Heart right ventricle (tissue), 16 donors: ENCODE measurements at places on chromosomes 4 and X. TPM values are rescaled to one million over a fixed set of nuclear protein-coding genes. Genes with fewer than 3 reads are reported as not detected.

DNA sequence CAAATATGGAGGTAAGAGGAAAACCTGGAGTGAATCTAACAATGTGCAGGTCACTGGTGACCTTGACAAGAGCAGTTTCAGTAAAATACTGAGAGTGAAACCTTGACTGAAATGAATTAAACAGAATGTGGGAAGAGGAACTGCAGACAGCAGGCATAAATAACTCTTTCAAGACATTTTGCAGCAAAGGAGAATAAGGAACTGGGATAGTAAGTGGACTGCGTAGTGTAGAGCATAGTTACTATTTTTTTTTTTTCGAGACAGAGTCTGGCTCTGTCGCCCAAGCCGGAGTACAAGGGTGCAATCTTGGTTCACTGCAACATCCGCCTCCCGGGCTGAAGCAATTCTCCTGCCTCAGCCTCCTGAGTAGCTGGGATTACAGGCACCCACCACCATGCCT lies 24.0 kb downstream of the RBMX start:
- no peaks in the 10 kb centered on the region for H3K4me1 ChIP-seq
- no peak for DNase-seq
- H3K27me3 ChIP-seq = no peaks in the 10 kb centered on the region

GRCh38 chr4:83779103-83780052 lies 243.5 kb downstream of the GPAT3 start:
- H3K4me1 ChIP-seq = no peaks in the 10 kb centered on the region
- no peak overlapping the region for H3K4me3 ChIP-seq
- H3K36me3 ChIP-seq = no peaks in the 10 kb centered on the region
- no peak overlapping the region for H3K27ac ChIP-seq
- no peaks in the 10 kb centered on the region for H3K27me3 ChIP-seq
- no peak for DNase-seq

GRCh38 chrX:129593137-129593536 lies 53.1 kb downstream of the OCRL start:
- no peak overlapping the region for H3K27ac ChIP-seq
- no peaks in the 10 kb centered on the region for H3K27me3 ChIP-seq
- no peak overlapping the region for H3K4me3 ChIP-seq
- DNase-seq = no peak

GRCh38 chr4:159006202-159006601 lies 96.7 kb upstream of the RAPGEF2 start:
- no peak overlapping the region for H3K4me3 ChIP-seq
- no peaks in the 10 kb centered on the region for H3K27me3 ChIP-seq
- H3K27ac ChIP-seq = no peak overlapping the region
- no peak for DNase-seq

DNA sequence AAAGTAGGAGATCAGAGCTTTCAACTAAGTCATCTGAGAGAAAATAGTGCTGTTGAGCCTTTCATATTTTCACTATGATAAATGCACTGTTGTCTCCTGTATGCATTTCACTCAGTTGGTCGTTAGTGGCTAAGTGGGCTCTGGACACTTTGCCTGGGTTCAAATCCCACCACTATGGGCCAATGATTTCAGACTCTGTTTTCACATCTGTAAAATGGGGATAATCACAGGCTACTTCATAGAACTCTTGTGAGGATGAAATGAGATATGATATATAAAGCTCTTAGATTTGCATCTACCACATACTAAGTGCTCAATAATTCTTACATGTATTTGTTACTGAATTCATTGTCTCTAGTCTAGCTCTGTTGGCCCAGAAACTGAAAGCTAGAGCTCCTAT lies 16.8 kb downstream of the LNX1 start:
- no peak overlapping the region for H3K27ac ChIP-seq
- H3K4me1 ChIP-seq = no peaks in the 10 kb centered on the region
- no peak overlapping the region for H3K4me3 ChIP-seq

The STOX2 gene
- 13.9 TPM for total RNA-seq

- no peaks in the 10 kb centered on the region for H3K36me3 ChIP-seq
- no peak overlapping the region for H3K27ac ChIP-seq
- H3K4me1 ChIP-seq = peaks cover 15% of the 10 kb centered on the region
- no peak for DNase-seq
- no peak overlapping the region for H3K4me3 ChIP-seq
Measured at GRCh38 chr4:105236916-105237311, 90.2 kb downstream of the TET2 start.

The QDPR gene
- 43.4 TPM for total RNA-seq

The UGT2B7 gene
- not detected for total RNA-seq

GRCh38 chr4:113440371-113440770 lies 321.2 kb downstream of the CAMK2D start:
- no peaks in the 10 kb centered on the region for H3K27me3 ChIP-seq
- H3K4me1 ChIP-seq = peaks cover 19% of the 10 kb centered on the region
- no peaks in the 10 kb centered on the region for H3K36me3 ChIP-seq
- no peak overlapping the region for H3K4me3 ChIP-seq

The PAGE2B gene
- not detected for total RNA-seq

DNA sequence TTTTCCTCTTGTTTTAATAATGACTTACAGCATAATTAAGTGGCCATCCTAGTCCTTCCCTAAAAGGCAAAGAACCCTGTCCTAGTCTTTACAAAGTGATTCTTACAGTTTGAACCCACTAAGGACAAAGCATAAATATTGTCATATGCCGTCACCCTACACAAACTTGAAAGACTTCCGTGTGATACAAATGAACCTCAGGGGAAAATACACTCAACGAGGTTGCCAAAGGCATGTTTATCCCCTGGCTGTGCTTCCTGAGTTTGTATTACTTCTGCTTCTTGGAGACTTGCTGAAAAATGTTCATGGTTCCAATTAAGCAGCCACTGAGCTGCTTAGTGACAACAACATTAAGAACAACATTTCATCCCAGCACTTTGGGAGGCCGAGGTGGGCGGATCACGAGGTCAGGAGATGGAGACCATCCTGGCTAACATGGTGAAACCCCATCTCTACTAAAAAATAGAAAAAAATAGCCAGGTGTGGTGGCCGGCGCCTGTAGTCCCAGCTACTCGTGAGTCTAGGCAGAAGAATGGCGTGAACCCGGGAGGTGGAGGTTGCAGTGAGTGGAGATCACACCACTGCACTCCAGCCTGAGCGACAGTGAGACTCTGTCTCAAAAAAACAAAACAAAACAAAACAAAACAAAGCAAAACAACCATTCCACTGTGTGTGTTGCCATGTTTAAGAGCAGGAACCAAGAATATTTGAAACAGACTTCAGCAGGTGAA lies 16.2 kb downstream of the RASSF6 start:
- no peak for DNase-seq
- no peak overlapping the region for H3K4me3 ChIP-seq
- no peaks in the 10 kb centered on the region for H3K36me3 ChIP-seq
- H3K27me3 ChIP-seq = no peaks in the 10 kb centered on the region

- no peak overlapping the region for H3K4me3 ChIP-seq
- peaks cover 18% of the 10 kb centered on the region for H3K36me3 ChIP-seq
- H3K4me1 ChIP-seq = no peaks in the 10 kb centered on the region
- no peaks in the 10 kb centered on the region for H3K27me3 ChIP-seq
- no peak for DNase-seq
- H3K27ac ChIP-seq = no peak overlapping the region
Measured at GRCh38 chr4:142112451-142112850, 476.1 kb downstream of the IL15 start.

The MID2 gene
- 5.2 TPM for total RNA-seq

The AFM gene
- total RNA-seq = not detected

DNA sequence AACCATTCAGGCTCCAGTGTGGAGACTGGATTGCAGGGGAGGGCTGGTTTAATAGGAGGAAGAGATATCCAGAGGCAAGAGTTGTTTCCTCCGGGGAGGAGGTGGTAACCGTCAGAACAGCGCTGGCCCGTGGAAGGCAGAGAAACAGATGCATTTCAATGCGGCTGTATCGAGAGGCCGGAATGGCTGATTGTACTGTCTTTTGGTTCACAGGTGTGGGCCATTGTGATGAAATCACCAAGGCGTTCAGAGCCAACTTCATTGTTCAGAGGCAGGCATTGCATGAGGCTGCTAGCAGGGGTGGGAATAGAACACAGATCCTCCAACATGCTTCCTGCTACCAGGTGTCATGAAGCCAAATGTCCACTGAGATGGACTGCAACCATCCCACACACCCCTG lies 53.0 kb downstream of the SHOX start:
- H3K4me3 ChIP-seq = no peak overlapping the region
- H3K27ac ChIP-seq = no peak overlapping the region
- H3K4me1 ChIP-seq = no peaks in the 10 kb centered on the region
- no peak for DNase-seq

- no peaks in the 10 kb centered on the region for H3K27me3 ChIP-seq
- H3K36me3 ChIP-seq = no peaks in the 10 kb centered on the region
- no peaks in the 10 kb centered on the region for H3K4me1 ChIP-seq
- no peak for DNase-seq
- H3K4me3 ChIP-seq = no peak overlapping the region
Measured at GRCh38 chr4:70874268-70875156, 27.7 kb upstream of the MOB1B start.
